CD4-positive, alpha-beta T cell (primary cell): ENCODE measurements at places on chromosomes 5 and 9.

DNA sequence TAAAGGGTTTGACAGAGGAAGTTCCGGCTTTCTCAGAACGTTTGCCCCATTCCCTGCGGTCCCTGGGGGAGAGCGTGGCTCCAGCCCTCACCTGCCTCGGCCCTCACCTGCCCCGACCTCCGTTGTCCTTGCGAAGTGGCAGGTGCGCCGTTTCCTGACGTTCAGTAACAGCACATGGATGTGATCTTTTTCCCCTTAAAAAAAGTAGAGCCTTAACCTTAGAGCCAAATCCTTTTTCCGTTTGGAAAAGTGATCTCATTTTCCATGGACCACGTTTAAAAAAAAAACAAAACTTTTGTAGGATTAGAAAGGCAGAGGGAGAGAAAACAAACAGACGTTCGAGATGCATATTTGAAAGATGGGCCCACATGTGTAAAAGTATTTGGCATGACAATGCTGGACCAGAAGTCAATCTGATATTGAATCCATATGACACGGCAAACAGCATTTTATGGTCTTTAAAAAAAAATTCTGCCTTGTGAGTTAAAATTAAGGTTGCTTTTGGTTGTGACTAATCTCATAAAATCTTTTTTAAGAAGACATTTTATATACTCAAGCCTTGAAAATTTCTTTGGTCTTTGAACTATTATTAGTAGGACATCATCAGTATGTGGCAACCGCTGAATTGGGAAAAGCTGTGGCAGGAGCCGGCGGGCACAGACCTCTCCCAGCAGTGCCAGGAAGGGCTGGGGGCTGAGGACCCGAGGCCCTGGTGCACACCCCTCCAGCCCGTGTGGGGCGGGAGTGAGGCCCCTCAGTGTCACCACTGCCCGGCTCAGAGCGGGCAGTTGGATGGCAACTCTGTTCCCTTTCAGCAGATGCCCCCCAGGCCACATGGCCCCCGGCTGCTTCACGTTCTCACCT is 42.5 kb upstream of the EXOC3 start:
- DNase-seq = no peak

GRCh38 chr5:77145666-77146065 is 58.6 kb upstream of the ZBED3 start:
- DNase-seq = no peak

GRCh38 chr9:109799792-109800191 is 19.8 kb downstream of the PALM2AKAP2 start:
- no peak for DNase-seq

- DNase-seq = no peak
These were observed 126.2 kb downstream of the MAPKAP1 start for GRCh38 chr9:125580701-125581286.

GRCh38 chr5:128338649-128339048 is 199.4 kb downstream of the FBN2 start:
- DNase-seq = no peak

GRCh38 chr5:174106997-174107655 is 61.6 kb downstream of the NSG2 start:
- DNase-seq = no peak

DNA sequence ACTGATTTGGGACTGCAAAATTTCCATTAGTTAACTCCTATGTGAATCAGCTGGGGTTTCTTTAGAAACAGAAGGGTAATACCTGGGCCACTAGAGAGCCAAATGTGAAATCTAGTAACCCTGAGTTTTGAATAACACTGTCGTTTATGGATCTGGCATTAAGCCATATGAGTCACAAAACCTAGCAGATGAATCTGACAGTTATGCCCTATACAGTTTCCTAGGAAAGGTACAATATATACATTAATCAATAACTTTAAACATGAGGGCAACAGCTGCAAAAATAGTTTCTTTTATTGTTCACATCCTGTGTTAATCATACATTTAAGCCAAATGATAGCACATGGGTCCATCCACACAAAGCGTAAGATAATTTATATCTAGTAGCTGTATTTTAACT is 56.9 kb downstream of the PAM start:
- DNase-seq = no peak

- DNase-seq = no peak
These were observed 274.4 kb upstream of the CLINT1 start for GRCh38 chr5:158133369-158133768.

GRCh38 chr9:74501570-74501969 is 4.4 kb downstream of the RORB start:
- no peak for DNase-seq

DNA sequence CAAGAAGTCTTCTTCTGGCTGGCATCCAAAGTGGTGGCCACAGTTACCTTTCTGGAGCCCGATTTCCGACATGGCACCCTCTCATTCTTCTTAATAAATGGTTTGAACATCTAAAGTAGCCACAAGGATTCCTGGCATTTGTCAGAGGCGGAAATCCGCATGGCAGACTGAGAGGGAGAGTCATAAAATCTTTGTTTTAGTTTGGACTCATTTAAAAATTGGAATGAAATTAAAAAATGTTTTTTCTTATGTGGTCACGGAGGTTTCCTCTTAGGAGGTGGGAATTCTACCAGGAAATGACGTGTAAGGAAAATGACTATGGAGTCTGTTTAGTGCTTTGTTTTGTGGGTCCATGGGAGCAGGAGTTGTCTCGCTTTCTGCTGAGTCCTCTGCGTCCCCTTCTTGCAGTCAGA is 133.0 kb upstream of the PTCH1 start:
- DNase-seq = no peak

DNA sequence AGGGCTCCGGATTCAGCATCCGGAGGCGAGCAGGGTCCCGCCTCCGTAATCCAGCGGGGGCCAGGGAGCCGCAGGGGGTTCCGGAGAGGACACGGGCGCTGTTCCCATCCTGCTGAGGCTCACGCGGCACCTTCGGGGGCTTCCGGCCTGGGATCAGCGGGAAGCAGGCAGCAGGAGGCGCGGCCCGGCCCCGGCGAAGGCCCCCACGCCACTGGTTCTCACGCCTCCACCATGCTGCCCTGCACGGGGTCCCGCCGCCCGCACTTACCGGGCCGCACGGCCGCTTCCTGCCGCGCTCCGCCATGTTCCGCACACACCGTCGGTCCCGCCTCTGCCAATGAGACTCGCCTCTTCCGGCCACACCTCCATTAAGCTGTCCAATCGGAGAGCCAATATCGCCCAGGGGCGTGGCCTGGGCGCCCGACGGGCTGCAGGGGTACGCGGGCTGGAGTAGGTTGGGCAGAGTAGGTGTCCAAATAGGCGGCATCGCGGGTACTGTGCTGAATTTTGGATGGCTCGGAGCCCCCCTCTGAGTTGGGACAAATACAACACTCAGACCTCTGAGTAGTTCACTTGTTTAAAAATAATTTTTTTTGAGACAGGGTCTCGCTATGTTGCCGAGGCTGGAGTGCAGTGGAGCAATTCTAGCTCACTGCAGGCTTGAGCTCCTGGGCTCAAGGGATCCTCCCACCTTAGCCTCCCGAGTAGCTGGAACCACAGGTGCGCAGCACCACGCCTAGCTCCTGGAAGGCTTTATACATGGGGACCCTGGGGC is at the start of gene SPOUT1:
SPOUT1 (minus strand) TSS at position 318 of the 775 bp plus-strand sequence; CDS start at position 304, 14 bp downstream.
- DNase-seq = peak; percentile 96

DNA sequence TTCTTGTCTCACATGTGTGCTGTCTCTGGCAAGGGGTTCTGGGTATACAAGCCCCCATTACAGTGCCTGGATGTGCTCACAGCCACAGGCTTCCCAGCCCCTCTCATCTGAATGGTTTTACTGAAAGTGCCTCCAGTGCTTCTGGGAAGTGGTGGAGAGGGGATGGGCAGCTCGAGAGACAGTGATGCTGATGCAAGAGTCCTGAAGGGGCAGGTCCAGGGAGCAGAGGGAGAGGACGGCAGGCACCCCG is 93.5 kb downstream of the PHF2 start:
- DNase-seq = no peak

- no peak for DNase-seq
These were observed 140.1 kb upstream of the GRIA1 start for GRCh38 chr5:153350175-153350883.

GRCh38 chr5:176521286-176521685 is 15.9 kb downstream of the RNF44 start:
- no peak for DNase-seq

DNA sequence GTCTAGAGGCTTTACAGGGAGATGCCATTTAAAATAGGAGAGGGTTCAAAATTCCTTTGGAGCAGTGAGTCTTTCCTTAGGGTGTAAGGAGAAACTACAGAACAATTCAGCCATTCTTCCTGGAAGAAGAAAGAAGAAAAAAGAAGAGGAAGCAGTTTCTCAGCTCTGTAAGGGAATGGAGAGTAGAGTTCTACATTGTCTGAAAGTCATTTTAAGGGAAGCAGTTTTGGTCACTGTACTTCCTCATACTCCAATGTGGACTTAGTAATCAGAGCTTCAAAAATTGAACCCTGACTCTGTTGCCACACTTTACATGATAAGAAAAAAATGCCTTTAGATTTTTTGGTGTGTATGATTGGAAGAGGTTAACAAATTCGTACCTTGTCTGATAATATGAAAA is 122.4 kb downstream of the LRRC70 start:
- no peak for DNase-seq

DNA sequence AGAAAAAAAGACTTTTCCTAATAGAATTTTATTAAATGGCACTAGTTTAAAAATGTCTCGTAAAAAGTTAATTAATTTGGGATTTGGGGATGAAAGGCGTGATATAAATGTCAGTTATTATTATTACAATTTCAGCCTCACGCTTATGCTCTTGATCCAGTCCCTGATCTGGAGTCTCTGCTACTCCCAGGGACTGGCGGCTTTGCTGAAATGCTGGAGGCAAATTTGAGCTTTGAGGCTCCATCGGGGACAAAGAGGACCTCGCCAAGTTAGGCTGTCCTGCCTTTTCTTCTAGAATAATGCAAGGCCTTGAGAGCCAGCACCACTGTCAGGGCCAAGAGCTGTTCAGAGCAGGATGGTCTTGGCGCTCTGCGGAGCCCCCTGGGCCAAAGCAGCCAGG is 69.7 kb downstream of the ZNF618 start:
- no peak for DNase-seq

DNA sequence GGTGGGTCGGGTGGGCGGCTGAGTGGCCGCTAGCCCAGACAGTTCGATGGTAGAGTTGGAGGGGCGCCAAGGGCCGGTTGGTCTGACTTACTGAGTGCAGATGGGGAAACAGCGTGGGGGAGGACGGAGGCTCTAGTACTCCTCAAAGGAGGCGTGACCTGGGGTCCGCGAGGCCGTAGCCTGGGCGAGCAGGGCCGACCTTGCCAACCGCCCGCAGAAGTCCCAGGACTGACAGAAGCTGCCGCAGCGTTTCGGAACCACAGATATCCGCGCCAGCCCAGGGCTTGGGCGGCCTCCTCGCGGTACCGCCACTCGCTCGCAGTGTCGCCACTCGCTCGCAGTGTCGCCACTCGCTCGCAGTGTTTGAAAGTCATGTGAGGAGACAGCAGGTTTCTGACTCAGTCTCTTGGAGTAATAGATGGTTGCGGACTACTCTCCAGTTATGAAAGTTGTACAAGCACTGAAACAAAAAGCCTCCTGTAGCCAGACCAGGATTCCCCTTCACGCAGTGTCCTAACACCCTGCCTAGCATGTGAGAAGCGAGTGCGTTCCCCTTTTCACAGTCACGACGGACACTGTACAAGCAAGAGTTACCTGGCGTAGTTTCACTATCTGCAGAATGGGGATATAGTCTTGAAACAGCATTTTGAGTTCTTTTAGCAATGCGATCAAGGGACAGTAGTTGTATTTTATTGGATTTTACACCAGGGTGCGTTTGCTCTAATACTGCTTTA is 674 bp downstream of the TMEM38B start:
- peak; percentile 71 for DNase-seq

DNA sequence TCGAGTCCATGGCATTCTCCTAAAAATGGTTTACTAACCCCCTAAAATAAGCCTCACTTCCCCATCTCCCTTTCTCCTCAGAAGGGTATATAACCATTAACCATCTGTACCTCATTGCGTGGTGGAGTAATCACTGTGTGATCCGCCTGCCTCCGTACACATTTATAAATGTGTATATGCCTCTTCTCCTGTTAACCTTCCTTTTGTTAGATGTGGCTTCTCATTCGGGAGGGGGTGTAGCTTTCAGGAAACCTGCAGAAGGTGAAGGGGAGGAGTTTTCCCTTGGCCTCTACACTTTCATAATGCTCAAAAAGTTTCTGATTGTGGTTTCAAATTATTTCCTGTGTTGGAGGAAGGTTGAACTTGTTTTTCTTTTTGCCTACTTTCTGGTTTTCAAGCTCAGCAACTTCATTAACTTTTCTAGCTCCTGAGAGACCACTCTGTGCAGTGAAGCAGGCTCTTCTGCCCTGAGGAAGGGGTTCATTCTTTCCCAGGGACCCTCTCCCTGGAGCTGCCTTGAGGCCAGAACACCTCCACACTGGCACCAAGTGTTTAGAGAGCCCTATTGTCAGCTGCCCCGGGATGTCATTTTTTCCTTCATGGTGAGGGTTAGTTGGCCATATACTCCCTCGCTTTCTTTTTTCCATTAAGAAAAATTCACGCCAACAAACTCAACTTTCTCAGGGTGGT is 46.9 kb downstream of the RASGRF2 start:
- peak; percentile 67 for DNase-seq

GRCh38 chr5:128538250-128539037 is 399 bp upstream of the FBN2 start:
- DNase-seq = no peak

DNA sequence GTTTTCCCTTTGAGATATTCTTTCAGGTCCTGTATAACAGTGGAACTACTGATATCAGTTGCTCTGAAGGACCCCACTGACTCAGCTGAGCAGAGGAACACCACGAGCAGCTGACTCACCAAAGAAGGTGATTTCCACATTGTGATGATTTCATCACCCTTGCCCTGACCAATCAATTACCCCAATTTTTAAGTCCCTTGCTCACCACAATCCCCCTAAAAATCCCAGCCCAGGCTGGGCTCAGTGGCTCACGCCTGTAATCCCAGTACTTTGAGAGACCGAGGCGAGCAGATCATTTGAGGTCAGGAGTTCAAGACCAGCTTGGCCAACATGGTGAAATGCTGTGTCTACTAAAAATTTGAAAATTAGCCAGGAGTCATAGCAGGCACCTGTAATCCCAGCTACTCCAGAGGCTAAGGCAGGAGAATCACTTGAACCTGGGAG is 125.3 kb upstream of the ABCA1 start:
- no peak for DNase-seq

GRCh38 chr5:32436553-32437242 is 7.8 kb downstream of the ZFR start:
- DNase-seq = no peak

DNA sequence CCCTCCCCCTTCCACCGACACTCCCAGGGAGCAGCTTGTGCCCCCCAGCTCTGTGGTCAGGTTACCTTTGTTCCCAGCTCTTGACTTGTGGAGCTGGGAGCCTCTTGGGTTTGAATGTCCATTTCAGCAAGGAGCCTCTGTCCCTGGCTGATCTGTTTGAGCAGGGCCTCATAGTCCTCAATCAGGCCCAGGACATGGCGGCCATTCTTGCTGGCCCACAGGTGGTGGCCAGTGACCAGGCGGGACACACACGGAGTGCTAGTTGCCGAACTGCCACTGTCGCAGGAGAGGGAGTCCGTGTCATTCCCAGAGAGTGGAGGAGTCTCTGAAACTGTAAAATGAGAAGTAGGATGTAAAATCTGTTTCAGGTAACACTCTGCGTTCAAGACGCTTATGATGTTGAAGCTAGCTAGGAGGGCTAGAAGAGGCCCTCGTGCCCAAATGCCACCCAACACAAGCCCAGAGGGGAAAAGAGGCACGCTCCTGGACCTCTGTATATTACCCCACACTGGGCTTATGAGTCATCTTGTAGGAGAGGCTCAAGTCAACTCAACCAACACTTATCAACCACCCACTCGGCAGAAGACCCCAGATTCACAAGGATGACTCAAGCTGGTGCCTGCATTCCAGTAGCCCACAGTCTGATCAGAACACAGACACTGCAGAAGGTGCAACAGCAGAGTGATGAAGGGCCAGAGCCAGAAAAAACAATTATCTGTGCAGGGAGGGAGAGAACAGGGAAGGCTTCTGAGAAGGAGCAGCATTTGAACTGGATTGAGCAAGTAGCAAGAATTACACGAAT is 177.0 kb downstream of the CDK5RAP2 start:
- DNase-seq = no peak
